Caki2 (cell line): ENCODE measurements at places on chromosomes 3 and 15.

GRCh38 chr3:36707623-36708409 is 56.5 kb downstream of the DCLK3 start:
- DNase-seq: peak; percentile 37

- DNase-seq: peak; percentile 86
Observed at GRCh38 chr3:186746008-186746407, 28.8 kb downstream of the KNG1 start.

DNA sequence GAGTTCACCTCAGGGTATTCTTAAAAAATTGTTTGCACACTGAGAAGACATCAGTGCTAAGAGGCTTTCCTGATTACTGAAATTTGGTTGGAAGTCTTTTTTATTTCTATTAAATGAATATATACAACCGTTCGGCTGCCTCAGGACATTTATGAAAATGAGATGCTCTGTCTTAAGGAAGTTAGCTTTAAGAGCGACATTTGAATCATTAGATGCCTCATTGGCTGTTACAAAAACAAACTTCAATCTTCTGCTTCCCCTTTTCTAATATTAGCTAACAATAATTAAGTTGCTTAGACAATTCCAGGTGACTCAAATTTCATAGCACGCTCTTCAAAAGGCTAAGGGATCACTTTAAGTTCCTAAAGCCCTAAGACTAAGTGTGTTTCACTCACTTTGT is 673.7 kb downstream of the FHIT start:
- no peak for DNase-seq

DNA sequence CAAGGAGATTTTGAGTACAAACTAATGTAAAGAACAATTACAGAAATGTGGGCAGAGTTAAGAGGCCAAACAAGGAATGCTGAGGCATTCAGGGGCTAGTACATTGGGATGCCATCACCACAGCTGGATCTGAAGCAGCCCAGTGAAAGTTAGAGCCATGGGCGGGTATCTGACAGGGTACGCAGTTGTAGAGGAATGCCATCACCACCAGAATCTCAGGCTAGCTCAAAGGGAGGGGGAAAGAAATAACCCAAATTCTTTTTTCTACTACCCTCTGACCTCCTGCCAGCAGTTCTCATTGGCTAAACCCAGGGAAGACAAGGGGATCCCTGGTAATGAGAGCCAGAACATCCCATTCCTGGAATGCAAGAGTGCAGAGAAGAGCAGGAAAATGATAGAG is 9.0 kb upstream of the TSC22D2 start:
- no peak for DNase-seq
